Epithelial cell of prostate (primary cell): ENCODE measurements at places on chromosomes 5 and 9.

DNA sequence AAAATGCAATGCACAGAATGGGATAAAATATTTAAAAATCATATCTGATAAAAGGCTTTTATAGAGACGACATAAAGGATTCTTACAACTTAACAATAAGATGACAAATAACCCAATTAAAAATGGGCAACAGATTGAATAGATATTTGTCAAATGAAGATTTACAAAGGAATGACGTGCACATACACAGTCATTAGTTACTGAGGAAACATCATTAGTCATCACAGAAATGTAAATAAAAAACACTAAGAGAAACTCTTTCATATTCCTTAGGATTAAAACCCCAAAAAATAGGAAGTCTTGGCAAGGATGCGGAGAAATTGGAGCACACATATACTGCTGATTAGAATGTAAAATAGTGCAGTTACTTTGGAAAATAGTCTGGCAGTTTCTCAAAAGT is 1886.0 kb upstream of the CDH6 start:
- DNase-seq = no peak

DNA sequence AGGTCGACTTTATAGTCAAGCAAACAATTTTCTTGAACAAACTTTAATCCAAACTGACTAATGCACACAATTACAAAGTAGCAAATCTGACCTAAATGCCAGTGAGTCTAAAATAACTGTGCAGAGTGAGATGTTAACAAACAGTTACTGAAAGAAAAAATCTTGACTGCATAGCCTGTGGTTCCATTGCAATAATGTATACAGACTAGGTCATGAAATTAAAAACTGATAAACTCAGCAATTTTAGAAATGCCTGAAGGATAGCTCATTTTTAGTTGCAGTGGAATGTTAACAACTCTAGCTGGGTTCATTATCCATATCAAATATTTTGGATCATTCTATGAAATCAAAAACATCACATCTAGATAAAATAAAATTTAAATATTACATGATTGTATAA is 73.4 kb upstream of the CDH12 start:
- DNase-seq = no peak

- DNase-seq = no peak
Measured at GRCh38 chr5:106757672-106758071, 913.1 kb downstream of the EFNA5 start.

DNA sequence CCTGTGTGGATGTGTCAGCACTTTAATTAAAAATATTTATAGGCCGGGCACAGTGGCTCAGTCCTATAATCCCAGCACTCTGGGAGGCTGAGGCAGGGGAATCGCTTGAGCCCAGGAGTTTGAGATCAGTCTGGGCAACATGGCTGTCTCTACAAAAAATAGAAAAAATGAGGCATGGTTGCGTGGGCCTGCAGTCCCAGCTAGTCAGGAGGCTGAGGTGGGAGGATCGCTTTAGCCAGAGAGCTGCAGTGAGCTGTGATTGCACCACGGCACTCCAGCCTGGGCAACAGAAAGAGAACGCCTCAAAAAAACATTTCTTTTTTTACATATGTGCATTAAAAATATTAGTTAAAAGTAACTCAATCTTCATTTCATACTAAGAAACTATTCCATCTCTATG is 6.2 kb downstream of the TBC1D9B start:
- no peak for DNase-seq

DNA sequence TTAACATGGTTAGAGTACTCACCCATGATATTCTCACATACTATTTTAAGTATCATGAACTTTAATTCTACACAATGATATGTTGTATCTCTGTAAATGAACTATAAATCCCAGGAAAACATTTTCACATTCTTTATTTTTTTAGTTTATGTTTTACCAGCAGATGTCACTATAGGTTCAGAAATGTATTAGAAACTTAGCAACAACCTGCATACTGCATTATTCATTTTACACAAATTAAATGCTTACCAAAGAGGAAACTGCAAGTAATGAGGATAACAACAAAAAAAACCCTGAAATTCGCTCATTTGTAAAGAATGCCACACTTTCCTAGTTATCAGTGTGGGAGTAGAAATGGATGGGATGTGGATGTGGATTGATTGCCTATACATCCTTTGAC is 217.5 kb upstream of the OTULINL start:
- DNase-seq = no peak

DNA sequence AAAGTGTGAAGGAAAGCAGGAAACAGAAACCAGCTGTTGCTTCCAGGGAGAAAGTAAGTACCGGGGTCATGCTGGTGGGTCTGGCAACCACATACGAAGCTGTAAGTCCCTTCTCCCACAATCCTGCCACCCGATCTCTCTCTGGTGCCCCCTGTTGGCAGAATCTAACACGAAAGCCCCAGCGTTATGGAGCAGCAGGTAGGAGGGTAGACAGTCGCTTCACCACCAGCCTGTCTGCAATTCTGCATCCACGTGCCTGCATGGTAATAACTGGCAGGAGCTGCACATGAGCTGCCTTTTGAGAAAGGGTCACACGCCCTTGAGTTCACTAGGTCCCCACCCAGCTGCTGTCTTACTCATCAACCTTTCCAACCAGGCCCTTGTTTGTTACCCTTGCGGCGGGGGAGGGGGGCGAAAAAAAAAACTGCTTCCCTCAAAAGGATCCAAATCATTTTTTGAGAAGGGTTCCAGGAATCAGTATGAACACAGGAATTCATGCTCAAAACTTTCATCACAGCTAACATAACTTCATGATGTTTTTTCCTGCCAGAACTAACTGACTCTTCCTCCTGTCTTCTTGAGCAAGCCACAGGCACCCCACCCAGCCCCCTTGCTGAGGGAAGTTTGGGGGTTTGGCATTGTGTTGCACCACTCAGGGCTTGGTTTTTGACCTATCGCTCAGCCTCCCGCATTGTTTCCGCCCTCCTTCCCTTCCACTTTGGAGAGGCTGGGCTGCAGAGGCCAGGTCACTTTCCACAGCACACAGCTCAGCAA is 19.6 kb upstream of the TMEM252 start:
- DNase-seq = no peak

DNA sequence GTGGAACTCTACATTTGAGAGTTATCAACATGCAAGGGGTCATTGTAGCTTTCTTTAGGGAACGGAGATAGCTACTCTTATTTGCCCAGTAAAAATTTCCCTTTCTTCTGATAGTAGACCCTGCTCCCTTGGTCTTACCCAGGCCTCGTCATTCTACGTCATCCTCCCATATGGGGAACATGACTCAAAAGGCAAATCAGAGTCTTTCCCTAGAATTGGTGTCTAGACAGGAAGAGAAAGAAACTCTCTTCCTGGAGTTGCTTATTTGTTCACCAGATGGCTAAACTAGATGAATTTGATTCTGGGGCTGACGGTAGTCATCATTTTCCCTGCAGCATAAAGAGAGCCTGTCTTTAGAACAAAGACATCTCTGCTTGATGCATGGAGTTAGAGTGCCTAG is 12.2 kb upstream of the SLC38A9 start:
- DNase-seq = no peak

GRCh38 chr5:174329738-174330137 is 284.2 kb downstream of the NSG2 start:
- no peak for DNase-seq

GRCh38 chr5:125411744-125412560 is 665.5 kb upstream of the ZNF608 start:
- no peak for DNase-seq

DNA sequence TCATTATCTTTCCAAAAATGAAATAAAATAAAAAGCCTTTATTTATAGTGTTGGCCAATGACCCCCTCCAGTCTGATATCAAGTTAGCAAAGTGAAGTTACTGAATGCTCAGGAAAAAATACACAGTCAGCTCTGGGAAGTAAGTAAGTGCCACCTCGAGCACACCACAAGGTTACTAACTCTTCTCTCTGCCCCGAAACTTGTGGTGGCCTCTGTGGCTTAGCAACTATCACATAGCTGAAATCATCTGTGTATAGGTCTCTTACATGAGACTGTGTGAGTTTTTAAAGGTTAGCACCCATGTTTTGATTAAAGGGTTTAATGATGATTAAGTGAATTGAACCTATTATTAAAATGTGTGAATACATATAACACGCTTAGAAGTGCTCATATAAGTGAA is 161.4 kb upstream of the KLF4 start:
- no peak for DNase-seq

- no peak for DNase-seq
Measured at GRCh38 chr9:28155067-28155466, 581.8 kb upstream of the C9orf72 start.

DNA sequence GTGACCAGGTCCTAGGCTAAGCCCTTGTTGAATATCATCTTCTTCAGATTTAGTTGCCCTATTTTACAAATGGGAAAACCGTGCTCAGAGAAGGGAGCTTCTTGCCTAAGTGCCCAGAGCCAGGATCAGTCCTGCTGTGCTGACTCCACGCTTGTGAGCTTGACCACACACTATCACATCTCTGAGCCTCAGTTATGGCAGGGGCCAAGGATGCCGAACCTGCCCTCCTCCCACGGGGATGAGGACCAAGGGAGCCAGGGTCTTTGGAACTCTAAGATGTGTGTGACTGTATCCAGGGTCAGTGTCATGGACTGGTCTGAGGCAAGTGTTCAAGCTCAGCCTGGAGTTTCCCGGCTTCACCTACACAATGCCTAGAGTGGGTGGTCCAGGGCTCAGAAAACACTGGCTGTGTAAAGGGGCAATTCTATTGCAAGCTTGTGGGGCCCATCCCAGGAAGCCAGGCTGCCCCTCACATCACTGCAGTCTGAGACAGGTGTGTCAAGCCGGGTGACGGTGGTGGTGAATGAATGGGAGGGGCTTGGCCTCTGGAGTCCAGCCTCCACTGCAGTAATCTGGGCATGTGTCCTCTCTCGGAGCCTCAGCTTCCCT is 235.7 kb downstream of the PBX3 start:
- no peak for DNase-seq

GRCh38 chr9:101427957-101428655 is 7.5 kb downstream of the ALDOB start:
- DNase-seq = no peak

DNA sequence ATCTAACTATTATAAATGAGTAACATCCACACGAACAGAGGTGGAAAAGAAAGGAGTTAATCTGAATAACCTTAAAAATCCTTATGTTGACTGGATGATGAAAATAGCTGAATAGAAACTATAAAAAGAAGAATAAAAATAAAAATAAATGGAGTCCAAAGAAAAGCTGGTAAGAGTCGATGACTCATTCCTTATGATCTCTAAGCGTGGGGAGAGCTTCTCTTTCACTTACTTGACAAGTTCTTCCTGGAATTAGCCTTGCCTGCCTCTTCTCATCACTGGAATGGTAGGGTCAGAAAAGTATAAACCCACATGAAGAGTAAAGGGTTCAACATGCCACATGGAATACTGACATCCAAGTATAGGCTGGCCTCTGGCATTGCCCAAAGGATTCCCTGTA is 477.0 kb upstream of the RGMB start:
- DNase-seq = no peak

GRCh38 chr5:151030379-151030778 is 10.0 kb downstream of the GPX3 start:
- no peak for DNase-seq

DNA sequence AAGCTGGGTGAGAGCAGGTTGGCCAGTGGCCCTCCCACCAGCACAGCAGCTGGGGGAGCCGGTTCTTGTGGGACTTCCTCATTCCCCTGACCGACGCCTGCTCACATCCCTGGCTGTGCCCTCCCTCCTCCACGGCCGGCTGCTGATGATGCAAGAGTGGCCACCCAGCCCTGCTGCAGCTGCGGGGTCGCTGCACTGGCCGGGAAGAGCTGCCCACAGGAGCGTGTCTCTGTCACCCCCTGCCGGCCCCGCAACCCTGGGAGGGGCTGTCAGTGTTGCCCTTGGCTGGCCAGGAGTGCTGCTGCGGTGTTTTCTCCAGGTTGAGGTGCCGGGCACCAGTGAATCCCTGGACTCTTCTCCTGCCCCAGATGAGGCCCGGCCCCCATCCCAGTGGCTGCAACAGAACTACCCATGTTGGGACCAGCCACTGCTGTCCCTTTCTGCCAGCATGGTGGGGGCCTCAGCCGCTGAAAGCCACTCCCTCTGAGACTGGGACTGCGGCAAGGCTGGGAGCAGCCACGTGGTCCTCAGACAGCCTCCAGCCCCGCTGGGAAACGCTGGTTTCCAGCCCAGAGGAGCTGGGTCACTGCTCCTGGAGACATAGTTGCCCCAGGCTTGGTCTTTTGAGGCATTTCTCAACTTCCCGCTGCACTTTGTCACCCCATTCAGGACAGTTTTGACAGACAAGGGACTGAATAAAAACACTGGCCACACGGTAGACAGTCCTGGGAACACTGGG is 739 bp downstream of the CARD9 start:
- peak; percentile 39 for DNase-seq

GRCh38 chr9:123438821-123439220 is 82.8 kb downstream of the CRB2 start:
- no peak for DNase-seq

- no peak for DNase-seq
Measured at GRCh38 chr5:64646169-64646568, 44.1 kb upstream of the SHISAL2B start.

DNA sequence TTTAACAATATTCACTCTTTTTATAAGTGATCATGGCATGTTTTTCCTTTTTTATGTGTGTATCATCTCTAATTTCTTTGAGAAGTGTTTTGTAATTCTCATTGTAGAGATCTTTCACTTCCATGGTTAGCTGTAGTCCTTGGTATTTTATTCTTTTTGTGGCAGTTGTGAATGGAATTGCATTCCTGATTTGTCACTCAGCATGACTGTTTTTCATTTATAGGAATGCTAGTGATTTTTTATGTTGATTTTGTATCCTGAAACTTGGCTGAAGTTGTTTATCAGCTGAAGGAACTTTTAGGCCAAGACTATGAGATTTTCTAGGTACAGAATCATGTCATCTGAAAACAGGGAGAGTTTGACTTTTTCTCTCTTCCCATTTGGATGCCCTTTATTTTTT is 13.1 kb upstream of the SPINK13 start:
- no peak for DNase-seq

- no peak for DNase-seq
Measured at GRCh38 chr9:119289740-119290433, 79.3 kb downstream of the BRINP1 start.

- DNase-seq = no peak
Measured at GRCh38 chr9:122806661-122807060, 6.7 kb downstream of the OR1K1 start.

DNA sequence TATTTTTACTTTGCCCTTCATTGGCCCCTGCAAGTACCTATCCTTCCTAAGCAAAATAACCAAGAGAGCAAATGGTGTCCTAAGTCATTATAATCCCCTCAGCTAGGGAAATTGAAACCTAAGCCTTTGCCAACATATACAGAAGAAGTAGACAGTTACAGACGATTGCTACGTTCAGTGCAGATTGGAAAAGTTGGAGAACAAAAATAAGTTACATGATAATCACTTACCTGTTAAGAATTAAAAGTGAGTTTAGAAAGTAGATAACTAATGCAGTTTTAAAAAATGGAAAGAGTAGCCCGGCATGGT is 244.8 kb downstream of the MPDZ start:
- DNase-seq = no peak

- no peak for DNase-seq
Measured at GRCh38 chr5:180649297-180650039, at the start of gene FLT4. Gene FLT4 (minus strand): TSS chr5:180649600. CDS start chr5:180649545, 55 bp downstream.
